ENCODE measurements at places on chromosomes 6 and 20.
A peak's percentile ranks its signal among the peaks of the same experiment; 100 is the strongest.

- DNase-seq = peak; percentile 26
Observed at GRCh38 chr20:47370850-47371782, 14.6 kb upstream of the ZMYND8 start.

- DNase-seq = no peak
Observed at GRCh38 chr6:71524201-71524600, 235.6 kb downstream of the OGFRL1 start.

DNA sequence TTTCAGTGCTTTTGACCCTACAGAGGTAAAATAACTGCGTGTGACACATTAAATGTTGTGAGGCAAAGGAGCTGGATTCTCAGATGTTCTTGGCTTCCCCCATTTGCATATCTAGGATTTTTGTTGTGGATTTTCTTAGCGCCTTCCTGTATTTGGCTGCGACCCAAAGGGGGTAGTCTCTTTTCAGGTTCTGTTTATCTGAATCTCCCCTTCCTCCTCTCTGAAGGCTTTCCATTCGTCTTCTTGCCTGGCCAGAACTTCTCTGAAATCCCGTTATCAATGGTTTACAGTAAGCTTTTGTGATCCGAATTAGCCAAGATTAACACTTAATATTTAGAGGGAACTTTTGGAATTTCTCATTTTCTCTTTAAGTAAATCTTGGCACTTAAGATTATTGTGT, 60.8 kb downstream of the ADGRB3 start:
- DNase-seq = no peak

- DNase-seq = no peak
Observed at GRCh38 chr20:11443382-11444119, 474.1 kb upstream of the BTBD3 start.

- no peak for DNase-seq
Observed at GRCh38 chr6:98984121-98984520, 36.4 kb upstream of the FBXL4 start.

- no peak for DNase-seq
Observed at GRCh38 chr6:79605968-79606764, 25.0 kb upstream of the SH3BGRL2 start.

DNA sequence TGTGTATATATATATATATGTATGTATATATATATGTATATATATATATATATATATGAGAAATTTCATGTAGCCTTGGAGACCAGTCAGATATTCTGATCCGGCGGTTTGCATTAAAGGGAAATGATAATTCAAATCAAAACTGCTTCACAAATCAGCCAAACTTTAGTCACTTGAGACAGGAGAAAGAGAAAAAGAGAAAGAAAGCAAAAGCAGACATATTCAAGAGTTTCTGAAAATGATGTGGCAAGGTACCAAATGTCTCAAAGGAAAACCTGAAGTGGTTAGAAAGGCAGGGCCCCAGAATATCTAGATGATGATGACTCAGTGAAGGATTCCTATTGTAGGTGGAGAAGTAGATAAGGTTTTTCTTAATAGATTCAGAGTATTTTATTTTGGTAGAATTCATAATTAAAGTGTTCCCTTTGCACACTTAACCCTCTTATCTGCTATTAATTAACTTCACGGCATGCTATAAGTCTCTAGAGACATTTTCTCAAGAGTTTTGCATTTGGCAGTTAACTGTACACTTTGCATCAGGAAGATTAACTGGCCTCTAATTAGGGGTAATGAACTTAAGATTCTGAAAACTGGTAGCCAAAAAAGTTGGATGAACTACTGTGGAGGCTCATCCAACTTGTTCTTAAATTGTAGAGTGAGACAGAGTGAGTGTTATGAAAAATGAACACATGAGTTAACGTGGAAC, 50.1 kb upstream of the ASF1A start:
- no peak for DNase-seq

DNA sequence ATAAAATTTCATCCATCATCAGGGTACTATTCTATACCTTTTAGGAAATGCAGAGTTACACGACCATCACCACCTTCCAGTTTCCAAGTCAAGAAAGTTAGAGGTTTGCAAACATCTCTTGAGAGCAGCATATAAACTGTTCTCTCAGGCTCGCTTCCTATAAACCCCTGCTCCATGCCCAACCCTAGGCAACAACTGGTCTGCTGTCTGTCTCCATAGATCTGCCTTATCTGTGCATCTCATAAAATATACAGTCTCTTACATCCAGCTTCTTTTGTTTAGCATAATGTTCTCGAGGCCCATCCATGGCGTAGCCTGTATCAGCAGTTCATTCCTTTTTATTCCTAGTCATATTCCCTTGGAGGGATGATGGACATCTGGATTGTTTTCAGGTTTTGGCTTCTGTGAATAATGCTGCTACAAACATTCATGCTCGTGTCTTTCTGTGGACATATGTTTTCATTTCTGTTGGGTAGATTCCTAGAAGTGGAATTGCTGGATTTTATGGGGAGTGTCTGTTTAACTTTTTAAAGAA, 6.1 kb downstream of the PTPRT start:
- DNase-seq = no peak

DNA sequence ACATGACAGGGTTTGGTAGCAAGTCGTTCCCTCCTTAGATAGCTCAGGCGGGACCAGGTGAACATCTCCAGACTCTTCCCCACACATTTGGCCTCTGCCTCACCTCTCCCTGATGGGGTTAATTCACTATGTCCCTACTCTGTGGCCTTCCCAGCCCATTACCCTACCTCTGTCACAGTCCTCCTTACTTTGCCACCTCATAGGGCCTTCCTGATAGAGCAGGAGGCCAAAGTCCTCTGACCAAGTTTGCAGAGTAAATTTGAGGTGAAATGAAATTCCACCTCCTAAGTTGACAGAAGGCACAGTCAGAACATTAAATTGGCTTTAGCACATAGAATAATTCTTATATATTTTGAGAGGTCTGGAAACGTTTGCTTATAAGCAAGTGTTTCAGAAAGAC, 53.1 kb upstream of the ARMC2 start:
- DNase-seq = no peak

GRCh38 chr6:1832844-1833787, 223.4 kb downstream of the FOXC1 start:
- DNase-seq = peak; percentile 72

- no peak for DNase-seq
Observed at GRCh38 chr6:101458336-101458735, 64.8 kb downstream of the GRIK2 start.

- DNase-seq = peak; percentile 98
Observed at GRCh38 chr6:41846666-41847237, 48.4 kb downstream of the USP49 start.

- no peak for DNase-seq
Observed at GRCh38 chr6:148967541-148967956, 220.7 kb downstream of the UST start.

DNA sequence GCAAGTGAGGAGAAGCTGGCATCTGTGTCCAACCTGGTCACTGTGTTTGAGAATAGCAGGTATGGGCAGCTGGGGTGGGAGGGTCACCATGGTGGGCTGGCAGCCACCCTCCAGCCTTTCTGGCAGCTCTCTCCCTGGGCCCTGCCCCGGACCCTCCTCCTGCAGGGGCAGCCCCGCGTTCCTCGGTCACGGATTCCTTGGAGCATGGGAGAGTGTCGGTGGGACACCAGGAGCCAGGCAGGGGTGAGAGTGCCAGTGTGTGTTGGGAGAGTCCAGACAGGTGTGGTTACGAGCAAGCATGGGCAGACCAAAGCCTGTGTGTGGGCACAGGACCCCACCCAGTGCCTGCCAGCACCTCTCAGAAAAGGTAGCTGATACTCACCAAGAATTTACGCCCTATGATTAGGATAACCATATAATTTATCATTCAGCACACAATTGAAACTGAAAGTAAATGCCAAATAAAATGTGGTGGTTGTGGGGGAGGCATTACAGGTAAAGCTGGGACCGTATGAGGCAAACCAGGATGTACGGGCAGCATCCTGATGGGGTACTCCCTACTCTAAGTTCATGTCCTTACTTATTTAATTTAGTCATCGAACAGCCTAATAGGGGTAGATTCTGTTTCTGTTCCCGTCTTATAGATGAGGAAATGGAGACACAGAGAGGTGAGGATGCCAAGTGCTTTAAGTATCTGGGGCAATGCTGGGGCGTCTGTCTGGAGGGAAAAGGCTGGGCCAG, 542 bp downstream of the FGD2 start:
- no peak for DNase-seq

GRCh38 chr6:23377830-23378229, 748.2 kb upstream of the NRSN1 start:
- DNase-seq = no peak

DNA sequence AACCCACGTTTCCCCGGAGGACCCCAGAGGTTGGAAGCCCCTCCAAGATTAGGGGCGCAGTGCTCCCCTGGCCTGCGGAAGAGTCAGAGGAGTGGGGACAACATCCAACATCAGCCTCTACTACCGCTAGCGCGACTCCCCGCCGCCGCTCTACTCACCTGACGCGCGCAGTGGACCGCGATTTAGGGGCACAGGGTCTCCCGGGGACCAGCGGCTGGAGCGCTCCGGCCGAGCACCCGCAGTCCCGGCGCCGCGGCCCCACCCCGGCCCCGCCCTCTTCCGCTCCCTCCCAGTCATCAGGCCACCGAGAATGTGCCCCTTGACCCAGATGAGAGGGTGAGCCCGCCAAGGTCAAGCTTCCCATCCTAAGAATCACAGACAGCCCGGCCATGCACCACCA, at the start of gene ZFP57:
Gene ZFP57, minus strand, starts transcription at position 249 of the 400 bp plus-strand sequence. CDS start 4,149 bp downstream, outside the sequence.
- no peak for DNase-seq

GRCh38 chr6:85775883-85776282, 133.2 kb upstream of the SYNCRIP start:
- DNase-seq = peak; percentile 49

GRCh38 chr6:44775121-44775520, 387.6 kb downstream of the CDC5L start:
- DNase-seq = no peak

DNA sequence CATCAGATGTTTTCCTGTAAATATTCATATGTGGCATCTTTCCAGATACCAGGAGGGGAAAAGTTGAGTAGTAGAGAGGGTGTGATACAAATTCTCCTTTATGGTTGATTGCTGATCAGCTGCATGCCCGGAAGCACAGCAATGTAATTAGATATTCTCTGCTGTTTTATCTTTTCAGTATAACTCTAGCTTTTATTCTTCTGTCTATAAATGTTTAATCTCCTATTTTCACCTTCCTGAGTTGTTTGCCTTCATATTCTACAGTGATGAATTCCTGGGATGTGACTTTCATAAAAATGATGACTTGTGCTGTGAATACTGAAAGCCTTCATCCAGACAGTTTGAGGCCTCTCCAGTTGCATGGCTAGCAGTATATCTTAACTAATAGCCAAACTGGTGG, 53.7 kb downstream of the SH3BGRL2 start:
- DNase-seq = no peak

GRCh38 chr6:65052626-65053025, 654.4 kb downstream of the EYS start:
- no peak for DNase-seq

DNA sequence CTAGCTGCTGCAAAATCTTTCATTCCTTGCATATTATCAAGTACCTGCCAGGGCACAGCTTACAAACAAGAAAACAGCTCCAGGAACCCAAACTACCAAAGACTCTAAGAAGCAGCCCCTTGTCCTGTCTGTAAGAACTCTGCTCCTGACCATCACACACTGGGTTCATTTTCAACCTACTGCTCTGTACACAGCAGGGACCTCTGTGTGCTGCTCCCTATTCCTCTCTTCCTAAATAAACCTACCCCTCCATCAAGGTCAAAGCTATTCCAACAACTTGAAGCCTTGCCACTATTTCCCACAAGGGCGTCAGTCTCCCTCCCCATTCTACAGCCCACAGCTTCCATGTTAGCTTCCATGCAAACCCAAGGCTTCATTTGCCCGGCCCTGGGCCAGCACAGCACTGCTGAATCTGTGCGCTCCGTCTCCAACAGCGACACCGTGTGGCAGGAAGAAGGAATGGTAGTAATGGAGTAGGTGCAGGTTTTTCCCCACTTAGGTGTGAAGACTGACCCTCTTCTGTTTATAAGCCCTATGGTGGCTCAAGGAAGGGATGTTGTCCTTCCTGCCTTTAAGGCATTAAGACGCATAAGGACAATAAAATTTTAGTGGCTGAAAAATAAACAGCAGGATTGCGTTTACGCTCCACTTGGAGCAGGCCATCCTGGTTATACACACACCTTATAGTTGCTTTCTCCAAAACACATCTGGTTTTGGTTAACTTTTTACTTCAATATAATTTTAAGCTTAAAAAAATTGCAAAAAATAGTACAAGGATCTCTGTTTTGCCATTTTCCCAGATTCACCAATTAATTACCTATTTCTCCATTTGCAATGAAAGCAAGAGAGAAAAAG, 115.2 kb upstream of the NXT1 start:
- DNase-seq = peak; percentile 61

DNA sequence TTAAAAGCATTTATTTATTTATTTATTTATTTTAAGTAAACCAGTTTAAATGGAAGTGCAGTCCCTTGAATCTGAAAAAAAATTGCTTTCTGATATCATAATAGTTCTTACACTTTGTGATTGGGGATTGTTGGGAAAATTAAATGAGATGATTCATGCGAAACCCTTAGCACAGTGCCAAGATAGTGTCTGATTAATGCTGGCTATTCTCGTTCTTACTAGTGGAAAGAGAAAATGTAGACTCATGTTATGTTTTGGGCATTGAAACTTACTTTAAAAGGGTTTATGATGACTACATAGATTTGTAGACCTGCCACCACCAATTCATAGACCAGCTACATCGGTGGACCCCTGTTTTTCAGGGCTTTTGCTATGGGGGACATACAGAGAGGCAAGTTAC, 229.2 kb upstream of the ZFP64 start:
- DNase-seq = no peak

GRCh38 chr6:72505446-72505845, 116.4 kb upstream of the KCNQ5 start:
- DNase-seq = no peak

- peak; percentile 69 for DNase-seq
Observed at GRCh38 chr20:33211817-33212424, 5.2 kb upstream of the BPIFA3 start.

DNA sequence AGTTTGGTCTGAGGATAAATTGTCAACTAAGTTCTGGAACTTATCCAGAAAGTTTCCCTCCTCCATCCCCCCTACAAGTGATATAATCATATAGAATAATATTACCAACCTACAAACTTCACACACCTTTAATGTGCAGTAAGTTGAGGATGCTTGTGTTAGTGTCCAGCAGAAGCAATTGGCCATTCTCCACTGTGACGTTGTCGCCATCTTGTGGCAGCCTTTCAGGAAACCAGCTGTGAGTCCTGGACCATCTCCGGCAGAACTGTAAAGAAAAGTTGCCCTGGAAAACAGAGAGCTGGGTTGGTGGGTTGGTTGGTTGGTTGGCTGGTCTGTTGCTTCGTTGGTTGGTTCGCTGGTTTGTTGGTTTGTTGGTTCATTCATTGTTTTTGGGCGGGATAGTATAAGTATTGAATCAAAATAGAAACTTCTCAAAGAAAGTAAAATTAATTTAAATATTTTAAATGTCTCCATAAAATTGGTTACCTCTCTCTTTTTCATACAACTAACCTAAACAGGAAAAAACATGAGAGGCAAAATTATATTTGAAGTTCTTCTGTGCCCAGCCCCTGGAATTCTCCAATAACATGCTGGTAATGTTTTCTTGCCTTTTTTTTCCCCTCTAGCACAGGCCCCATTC, 127.5 kb downstream of the PKHD1 start:
- peak; percentile 91 for DNase-seq

GRCh38 chr6:131645846-131646245, 8.7 kb downstream of the ENPP3 start:
- no peak for DNase-seq

- DNase-seq = no peak
Observed at GRCh38 chr6:31471711-31472110, 26.2 kb upstream of the MICB start.

All from PC-3 (cell line).